ENCODE measurements at places on chromosomes 16 and 17.

DNA sequence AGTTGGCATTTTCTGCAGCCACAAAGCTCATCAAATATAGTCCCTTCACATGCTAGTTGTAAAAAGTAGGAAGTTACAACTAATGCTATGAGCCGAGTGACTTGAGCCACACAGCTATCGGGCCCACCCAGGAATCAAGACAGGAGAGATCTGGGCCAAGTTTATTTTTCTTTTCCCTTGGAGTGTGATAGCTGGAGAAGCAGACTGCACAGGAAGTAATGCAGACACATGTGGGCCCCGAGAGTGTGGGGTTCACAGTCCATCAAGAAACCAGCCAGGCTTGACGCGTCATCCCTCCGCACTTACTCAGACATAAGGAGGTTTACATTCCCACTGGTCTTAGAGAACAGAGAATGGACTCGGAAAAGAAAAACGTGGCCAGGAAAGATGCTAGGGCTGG is 403.1 kb upstream of the CDH11 start:
- DNase-seq = no peak

- DNase-seq = no peak
Measured at GRCh38 chr17:39002991-39003715, 36.0 kb upstream of the FBXO47 start.

- DNase-seq = peak; percentile 22
Measured at GRCh38 chr17:81393684-81394376, 1.4 kb upstream of the BAHCC1 start.

DNA sequence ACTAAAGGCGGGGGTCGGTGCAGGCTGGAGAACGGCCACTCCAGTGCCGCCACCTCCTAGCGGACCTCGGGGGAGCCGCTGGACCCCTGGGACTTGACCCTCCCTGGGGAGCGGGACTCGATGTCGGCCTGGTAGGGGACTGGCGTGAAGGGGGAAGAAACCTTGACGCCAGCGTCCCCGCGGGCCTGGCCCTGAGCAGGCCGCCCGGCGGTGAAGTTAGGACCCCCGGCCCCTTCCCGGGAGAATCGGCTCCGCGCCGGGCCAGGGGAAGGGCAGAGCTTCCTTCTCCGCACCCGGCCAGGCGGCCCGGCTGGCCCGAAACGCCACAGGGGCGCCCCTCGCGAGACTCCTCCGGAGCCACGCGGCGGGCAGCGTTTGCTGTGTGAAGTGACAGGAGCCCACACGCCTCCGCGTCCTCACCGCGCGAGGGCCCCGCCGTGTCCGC is 389 bp downstream of the DUS1L start:
- no peak for DNase-seq

DNA sequence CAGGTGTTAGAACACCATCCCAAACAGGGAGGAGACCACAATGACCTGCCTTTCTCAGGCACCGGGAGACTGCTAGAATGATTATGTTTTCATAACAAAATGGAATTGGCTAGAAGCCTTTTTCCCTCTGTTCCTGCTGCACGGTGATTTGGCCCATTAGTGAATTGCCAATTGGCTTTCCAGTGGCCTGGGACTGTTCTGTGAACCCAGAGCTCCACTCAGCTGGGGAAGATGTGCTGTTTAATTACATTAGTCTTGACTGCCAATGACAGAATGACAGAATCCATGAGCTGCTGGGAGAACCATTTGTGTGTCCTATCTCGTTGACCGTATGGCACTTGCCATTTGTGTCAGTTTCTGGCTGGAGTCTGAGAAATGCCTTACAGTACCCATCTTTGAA is 242.9 kb downstream of the CDH11 start:
- no peak for DNase-seq

DNA sequence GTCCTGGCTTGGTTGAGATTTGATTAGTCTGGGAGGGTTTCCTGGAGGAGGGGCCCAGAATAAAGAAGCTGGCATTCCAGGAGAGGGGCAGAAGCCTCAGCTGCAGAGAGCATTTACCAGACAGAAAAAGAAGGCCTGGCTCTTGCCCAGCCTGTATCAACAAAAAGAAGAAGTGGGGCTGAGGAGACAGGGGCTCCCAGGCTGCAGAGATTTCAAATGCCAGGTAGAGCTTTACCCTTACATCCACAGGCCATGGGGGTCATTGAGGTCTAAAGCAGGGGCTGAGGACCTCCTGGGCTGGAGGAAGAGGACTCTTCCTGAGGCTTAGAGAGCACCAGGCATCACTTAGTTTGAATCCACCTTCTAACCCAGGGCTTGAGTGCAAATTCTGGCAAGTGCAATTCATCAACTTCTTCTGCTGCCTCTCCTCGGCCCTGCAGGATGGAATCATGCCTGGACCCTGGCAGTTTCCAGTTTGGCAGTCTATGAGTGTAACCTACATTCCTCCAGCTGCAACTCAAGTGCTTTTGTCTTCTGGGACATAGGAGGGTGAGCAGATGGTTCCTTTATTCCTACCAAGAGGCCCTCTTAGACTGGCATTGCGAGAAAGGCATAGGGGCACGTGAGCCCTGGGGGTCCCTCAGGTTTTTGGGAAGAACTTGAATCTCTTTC is 15.3 kb downstream of the CA7 start:
- no peak for DNase-seq
